Mesendoderm (in vitro differentiated cells): ENCODE measurements at places on chromosomes 6 and 20.

GRCh38 chr20:32455901-32456701, 98.0 kb downstream of the ASXL1 start:
- DNase-seq = no peak

- no peak for DNase-seq
These were observed 71.4 kb upstream of the PRSS16 start for GRCh38 chr6:27176096-27176495.

GRCh38 chr20:60297649-60298048, 339.4 kb downstream of the CDH26 start:
- DNase-seq = no peak

DNA sequence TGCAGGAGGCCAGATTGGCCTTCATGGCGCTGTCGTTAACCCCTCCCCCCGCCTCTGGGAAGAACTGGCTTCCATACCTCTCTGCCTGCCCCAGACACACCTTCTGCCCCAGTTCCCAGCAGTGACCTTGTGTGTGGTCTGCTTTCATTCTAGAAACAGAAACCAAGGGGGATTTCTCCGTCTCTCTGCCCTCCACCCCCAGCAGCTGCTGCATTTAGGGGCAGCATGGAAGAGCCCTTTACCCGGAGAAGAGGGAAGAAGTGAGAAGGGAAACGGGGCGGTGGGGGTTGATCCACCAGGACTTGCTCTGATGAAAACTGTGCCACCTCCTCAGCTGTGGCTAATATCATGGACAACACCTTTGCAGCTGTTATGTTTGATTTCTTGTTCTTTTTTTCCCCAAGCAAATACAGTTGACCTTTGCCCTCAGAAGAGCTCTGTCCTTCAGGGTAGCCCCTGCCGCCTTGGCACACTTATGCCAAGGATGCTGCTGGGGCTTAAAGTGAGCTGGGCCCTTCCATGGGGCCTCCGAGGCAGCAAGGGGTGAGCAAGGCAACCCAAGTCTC, 6.1 kb downstream of the GLP1R start:
- no peak for DNase-seq

- peak; percentile 21 for DNase-seq
These were observed 576.4 kb downstream of the LMBRD1 start for GRCh38 chr6:69220375-69220774.

GRCh38 chr20:3092611-3093379, 8.3 kb upstream of the AVP start:
- peak; percentile 32 for DNase-seq

- no peak for DNase-seq
These were observed 11.6 kb upstream of the HSP90AB1 start for GRCh38 chr6:44235269-44235668.

DNA sequence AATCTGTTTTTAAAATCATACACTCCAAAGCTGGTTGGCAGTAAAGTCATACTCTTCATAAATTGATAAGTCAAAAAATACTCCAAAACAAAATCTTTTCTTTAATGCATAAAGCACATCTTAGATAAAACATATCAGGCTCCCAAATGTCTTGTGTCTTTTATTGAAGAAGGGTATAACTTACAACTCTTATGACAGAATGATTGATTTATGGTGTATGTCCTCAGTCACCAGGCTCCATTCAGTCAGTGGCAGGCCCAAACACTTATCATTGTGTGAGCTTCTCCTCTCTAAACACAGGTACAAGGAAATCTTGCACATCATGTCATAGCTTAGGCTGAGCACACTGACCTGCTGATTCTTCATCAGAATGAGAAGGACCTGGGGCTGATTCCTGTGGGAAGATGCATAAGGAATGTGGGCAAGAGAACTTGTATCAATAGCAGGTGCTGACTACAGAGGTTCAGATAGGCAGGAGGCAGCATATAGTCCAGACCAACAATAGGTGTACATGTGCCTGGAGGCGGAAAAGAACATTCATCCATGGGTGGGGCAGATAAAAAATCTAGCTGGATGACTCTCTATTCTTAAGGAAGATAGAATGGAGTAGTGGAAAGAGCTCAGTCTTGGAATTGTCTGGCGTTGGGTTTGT, 1.9 kb downstream of the CALHM5 start:
- no peak for DNase-seq

DNA sequence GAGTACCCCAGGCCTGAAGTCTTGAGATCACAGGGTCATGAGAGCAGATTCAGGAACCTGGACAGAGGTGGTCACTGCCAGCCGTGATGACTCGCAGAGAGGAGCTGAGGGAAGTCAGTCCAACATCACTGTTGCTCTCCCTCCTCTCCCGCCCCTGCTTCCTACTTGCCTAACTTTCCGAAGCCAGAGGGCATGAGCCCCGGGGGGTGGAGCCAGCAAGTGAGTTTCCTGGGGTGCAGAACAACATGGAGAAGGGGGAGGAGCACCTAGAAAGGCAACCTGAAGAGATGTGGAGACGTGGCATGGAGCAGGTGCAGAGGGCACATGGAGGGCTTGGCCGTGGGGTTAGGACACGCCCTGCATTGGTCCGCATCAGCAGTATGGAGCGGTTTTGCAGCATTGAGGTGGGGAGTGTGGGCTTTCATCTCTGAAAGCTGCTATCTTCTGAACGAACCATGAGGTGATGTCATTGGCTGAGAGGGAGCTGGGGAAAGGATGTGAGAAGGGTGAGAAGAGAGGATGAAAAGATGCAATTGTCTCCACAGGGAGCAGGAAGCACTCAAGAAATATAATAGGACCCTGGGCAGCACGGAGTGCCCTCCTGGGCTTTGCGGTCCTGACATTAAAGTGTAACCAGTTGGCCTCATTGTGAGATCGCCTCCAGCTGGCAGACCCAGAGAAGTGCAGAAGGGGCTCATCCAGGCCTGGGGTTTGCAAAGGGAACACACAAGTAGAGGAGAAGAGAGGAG, 25.0 kb downstream of the GDAP1L1 start:
- DNase-seq = peak; percentile 57

DNA sequence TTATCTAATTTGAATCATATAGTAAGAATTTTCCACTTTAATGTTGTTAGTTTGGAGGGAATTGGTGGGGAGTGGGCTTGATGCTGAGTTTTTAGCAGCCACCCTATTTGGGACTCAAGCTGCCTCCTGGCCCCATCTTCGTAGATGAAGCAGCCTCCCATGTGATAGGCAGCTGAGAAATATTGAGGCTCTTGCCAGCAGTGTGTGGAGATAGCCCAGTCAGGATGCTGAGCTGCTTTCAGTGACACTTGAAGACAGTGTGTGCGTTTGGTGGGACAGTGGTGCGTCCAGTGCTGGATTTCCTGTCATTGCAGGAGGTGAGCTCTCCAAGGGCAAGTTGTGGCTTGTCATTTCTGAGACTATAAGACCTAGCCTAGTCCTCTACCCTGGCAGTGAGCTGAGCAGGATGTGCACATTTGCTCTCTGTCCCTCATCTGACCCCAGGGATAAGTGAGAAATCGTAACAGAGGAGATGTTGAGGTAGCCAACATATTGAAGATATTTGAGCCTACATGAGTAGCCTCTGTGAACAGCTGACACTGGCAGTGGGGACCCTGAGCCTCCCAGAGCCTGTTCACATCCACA, 47.9 kb upstream of the RNF8 start:
- no peak for DNase-seq

DNA sequence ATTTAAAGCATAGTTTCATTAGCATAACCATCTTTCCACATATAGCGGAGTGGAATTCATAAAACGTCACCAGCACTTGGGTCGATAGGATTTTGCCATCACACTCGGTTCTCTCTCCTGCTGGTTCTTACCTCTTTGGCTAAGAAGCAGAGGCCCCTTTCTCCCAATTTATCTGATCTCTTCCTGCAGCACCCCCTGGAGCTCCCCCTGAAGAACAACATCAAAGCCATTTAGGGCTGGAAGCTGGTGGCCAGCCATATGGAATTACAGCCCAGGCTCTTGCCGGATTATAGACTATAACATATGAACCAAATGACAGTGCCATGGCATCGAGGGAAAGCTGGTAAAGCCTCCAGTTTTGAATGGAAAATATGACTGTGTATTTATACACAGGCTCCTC, 6.4 kb upstream of the KIF6 start:
- DNase-seq = peak; percentile 68

- DNase-seq = no peak
These were observed 97.6 kb upstream of the HDGFL1 start for GRCh38 chr6:22471746-22472145.

DNA sequence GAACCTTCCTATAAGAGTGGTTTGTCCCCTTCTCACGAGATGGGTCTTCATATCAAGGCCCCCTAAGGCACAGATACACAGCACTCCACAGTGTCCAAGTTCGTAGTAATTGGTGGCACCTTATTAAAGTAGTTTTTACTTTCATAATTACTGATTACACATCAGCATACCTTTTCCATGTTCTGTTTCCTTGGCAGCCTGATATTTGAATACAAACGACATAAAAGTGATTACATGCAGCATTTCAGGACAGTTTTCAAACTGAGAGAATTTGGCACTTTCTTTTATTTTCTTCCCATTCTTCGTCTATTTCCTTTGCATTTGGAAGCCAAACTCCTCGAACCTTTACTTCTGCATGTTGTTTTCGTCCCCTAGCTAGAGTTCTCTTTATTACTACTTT, 139.7 kb downstream of the MTHFD1L start:
- DNase-seq = no peak

DNA sequence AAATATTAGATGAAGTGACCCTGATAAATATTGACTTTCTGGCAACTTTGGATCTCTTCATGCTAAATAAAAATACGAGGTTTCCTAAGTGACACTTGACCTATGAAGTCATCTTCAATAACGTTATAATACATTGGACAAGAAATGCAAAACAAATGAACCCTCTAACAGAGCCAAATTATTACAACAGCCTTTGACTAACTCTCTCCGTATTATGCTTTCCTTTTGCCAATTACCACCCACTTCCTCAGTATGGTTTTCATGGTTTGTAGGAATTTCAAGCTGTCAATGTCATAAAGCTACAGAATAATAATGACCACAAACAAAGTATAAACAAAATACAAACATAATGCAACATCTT, 210.5 kb downstream of the MOXD1 start:
- DNase-seq = no peak

GRCh38 chr6:131936156-131936555, 15.0 kb downstream of the CCN2 start:
- no peak for DNase-seq

GRCh38 chr6:72865467-72865866, 243.6 kb downstream of the KCNQ5 start:
- DNase-seq = no peak

DNA sequence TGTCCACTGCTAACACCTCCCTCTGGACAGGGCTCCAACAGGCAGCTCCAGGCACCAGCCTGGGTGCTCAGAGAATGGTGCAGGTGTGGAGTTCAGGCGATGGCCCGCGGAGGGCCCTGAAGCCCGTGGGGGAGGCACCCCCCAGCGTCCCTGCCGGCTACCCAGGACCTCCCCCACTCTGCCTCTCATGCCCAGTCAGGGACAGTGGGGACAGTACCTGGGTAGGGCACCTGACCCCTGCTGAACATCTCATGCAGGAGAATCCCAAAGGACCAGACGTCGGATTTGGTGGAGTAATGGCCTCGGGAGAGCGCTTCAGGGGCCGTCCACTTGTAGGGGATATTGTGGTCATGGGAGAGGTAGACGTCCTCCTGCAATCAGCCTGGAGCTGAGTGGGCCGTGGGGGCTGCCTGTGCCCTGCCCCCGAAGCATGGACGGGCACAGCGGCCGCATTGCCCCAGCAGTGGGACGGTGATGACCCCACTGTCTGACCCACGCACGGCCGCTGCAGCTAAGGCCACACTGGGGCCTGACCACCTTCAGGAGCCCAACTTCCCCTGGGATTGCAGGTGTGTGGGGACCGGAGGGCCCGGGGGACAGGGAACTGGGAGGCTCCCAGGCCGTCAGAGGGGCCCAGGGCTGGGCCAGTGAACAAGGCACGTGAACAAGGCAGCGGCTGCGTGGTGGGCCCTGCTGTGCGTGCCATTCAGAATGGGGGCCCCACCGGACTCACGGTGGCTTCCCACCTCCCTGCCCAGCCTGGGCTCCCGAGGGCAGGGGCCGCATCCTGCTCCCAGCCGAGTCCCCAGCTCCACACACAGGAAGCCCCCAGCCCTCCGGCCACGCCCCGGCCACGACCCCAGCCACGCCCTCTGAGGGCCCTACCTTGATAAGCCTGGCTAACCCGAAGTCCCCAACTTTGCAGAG, 7.1 kb downstream of the PTK6 start:
- no peak for DNase-seq

DNA sequence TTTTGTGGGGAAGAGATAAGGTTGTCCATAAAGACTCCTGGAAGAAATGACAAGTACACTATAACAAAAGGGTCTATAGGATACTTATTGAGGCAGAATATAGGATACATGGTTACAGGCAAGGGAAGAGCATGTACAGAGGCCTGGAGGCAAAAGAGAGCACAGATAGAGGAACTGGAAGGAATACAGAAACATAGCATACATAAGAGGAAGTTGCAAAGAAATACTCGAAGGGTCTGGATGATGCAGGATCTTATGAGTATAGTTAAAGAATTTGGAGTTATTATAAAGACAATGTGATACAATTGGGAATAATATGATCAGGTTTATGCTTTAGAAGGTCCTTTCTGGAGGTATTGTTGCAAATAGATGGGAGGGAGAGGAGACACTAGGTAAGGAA, 592.7 kb upstream of the POU3F2 start:
- no peak for DNase-seq

DNA sequence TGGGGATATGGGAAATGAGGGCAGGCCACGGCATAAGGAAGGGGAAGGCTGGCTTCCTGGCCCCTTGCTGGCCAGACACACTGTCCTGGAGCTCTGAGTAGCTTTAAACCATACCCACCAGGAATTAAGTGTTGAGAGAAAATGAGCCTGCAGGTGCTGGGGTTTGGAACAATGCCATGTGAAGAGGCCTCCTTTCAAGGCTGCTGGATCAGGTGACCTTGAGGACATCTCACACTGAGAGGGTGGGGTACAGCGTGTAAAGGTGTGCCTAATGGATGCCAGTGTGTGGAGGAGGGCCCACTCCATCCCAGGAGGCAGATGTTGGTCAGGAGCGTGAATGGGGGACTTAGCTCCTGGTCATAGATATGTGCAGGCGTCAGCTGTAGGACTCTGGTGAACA, 74.8 kb upstream of the MLN start:
- DNase-seq = no peak

DNA sequence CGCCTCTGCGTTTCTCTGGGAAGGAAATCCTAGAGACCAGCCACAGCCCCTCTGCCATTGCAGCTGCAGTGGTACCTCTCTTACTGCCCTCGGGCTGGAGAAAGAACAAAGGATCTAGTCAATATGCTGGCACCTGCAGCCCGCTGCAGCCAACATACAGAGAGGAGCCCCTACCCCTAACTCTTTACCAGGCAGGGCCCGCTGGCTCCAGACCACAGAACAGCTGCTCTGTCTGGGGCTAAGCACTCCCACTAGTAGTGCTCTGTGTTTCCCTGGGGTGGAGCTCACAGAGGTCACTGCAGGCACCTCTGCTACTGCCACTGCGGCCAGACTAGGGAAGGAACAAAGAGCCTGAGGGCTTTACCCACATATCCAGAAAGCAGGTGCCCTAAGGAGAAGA, 93.8 kb upstream of the IMPG1 start:
- no peak for DNase-seq
